CD4-positive, alpha-beta T cell (primary cell): ENCODE measurements at places on chromosomes 11 and 22.

- H3K4me3 ChIP-seq, result no peak overlapping the region
- no peaks in the 10 kb centered on the region for H3K4me1 ChIP-seq
- no peak for DNase-seq
- no peaks in the 10 kb centered on the region for H3K36me3 ChIP-seq
Measured at GRCh38 chr11:110679323-110679975, 32.8 kb downstream of the ARHGAP20 start.

DNA sequence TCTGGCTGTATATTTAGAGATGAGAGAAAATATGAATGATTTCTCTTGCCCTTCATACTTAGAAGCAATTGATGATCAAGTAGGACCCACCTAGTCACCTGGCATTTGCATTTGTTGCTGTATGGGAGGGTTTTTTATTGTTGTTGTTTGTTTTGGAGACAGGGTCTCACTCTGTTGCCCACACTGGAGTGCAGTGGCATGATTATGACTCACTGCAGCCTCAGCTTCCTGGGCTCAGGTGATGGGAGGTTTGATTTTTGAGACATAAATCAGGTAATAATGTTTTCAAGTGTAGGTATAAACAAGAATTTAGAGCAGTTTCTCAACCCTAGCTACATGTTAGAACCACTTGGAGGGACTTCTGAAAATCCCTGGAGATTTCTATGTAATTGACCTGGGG, 63.0 kb downstream of the TNRC6B start:
- H3K4me1 ChIP-seq, result peaks cover 87% of the 10 kb centered on the region
- H3K36me3 ChIP-seq, result peaks cover 4% of the 10 kb centered on the region
- peak; percentile 29 for DNase-seq
- no peaks in the 10 kb centered on the region for H3K27me3 ChIP-seq
- peak overlapping the region; percentile 44 for H3K27ac ChIP-seq
- H3K4me3 ChIP-seq, result no peak overlapping the region

GRCh38 chr11:24324211-24324610, 172.6 kb upstream of the LUZP2 start:
- no peaks in the 10 kb centered on the region for H3K36me3 ChIP-seq
- no peaks in the 10 kb centered on the region for H3K4me1 ChIP-seq
- H3K27me3 ChIP-seq, result no peaks in the 10 kb centered on the region
- no peak overlapping the region for H3K4me3 ChIP-seq
- no peak overlapping the region for H3K27ac ChIP-seq
- no peak for DNase-seq

DNA sequence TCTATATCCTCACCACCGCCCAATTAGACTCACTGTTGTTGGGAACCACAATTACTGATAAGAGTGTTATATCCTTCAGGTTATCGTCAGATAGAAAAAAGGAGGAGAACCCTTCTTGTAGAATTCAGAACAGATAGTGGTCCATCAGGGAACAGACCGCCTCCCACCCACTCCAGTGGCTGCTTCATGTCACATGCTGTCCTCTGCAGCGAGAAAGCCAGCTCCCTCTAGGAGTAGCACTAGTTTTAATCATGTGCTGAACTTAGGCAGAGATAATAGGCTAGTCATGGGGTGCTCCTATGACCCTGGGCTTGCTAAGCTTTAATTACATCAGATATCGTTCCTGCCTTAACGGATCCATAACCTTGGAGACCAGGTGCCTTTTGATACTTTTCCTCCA, 51.5 kb upstream of the RAB1B start:
- H3K4me3 ChIP-seq, result no peak overlapping the region
- peaks cover 3% of the 10 kb centered on the region for H3K4me1 ChIP-seq
- no peak for DNase-seq
- no peaks in the 10 kb centered on the region for H3K27me3 ChIP-seq

DNA sequence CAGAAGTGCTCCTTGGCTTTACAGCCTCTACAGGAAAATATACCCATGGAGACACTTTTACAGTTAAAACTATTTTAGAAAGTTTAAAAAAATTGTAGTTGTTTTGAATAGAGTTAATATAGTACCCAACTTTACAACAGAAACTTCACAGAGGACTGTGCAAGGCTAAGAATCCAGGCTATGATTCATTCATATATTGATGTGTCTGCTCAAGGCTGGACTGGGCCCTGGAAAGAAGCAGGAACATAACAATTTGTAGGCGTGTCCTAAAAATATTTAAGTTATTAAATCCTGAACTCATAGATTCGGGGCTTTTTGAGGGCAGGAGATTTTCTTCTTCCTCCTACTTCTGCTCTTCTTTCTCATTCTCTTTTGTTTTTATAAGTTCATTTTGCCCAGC, 291.5 kb upstream of the CCDC179 start:
- no peak overlapping the region for H3K4me3 ChIP-seq
- no peaks in the 10 kb centered on the region for H3K27me3 ChIP-seq
- no peak overlapping the region for H3K27ac ChIP-seq
- H3K4me1 ChIP-seq, result no peaks in the 10 kb centered on the region
- no peaks in the 10 kb centered on the region for H3K36me3 ChIP-seq
- no peak for DNase-seq

GRCh38 chr22:20563466-20563906, 56.1 kb downstream of the MED15 start:
- peak overlapping the region; percentile 19 for H3K27ac ChIP-seq
- H3K4me3 ChIP-seq, result no peak overlapping the region
- H3K4me1 ChIP-seq, result peaks cover 64% of the 10 kb centered on the region
- DNase-seq, result no peak
- H3K27me3 ChIP-seq, result no peaks in the 10 kb centered on the region

- H3K27me3 ChIP-seq, result no peaks in the 10 kb centered on the region
- no peaks in the 10 kb centered on the region for H3K4me1 ChIP-seq
- no peak overlapping the region for H3K27ac ChIP-seq
- H3K36me3 ChIP-seq, result peaks cover 17% of the 10 kb centered on the region
- no peak for DNase-seq
- no peak overlapping the region for H3K4me3 ChIP-seq
Measured at GRCh38 chr11:34890812-34891211, 25.4 kb downstream of the APIP start.

GRCh38 chr11:12765428-12765827, 91.2 kb downstream of the TEAD1 start:
- no peak for DNase-seq
- peaks cover 4% of the 10 kb centered on the region for H3K27me3 ChIP-seq
- H3K36me3 ChIP-seq, result no peaks in the 10 kb centered on the region
- no peak overlapping the region for H3K4me3 ChIP-seq
- no peaks in the 10 kb centered on the region for H3K4me1 ChIP-seq

GRCh38 chr11:71330349-71330748, 78.0 kb upstream of the SHANK2 start:
- no peak overlapping the region for H3K27ac ChIP-seq
- DNase-seq, result no peak
- no peaks in the 10 kb centered on the region for H3K27me3 ChIP-seq
- H3K4me3 ChIP-seq, result no peak overlapping the region

DNA sequence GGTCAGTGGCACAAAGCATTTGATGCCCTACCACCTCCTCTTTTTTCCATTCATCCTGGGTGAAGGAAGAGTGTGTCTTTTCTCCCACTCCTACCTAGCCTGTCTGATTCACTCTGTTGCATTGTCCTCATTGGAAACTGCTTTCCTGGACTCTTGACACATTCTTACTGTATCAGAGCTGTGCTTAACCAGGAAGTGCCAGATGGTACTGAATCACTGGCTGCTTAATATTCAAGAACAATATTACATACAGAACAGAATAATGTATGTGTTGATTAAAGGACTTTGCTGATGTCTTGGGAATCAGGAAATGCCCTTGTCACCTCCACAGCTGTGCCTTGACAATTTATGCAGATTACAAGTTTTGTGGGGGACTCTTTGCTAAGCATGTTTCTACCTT, 44.4 kb downstream of the SVIP start:
- H3K4me3 ChIP-seq, result no peak overlapping the region
- H3K4me1 ChIP-seq, result peaks cover 4% of the 10 kb centered on the region
- no peak overlapping the region for H3K27ac ChIP-seq
- no peaks in the 10 kb centered on the region for H3K36me3 ChIP-seq

DNA sequence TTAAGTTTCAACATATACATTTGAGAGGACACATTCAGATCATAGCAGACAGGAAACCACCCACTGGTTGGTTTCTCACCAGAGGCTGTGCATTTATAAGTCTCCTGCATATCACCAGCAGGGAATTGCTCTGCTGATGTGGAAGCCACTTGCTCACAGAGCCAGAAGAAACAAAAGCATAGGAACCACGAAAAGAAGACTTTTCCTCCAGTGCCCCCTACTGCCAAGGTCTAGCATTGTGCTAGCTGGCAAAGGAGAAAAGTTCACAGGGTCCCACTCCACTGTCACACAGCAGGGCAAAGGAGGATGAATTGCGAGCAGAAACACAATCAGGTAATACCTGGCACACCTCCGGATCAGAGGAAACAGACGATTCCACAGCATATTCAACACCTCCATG, 28.9 kb upstream of the ISX start:
- H3K4me3 ChIP-seq, result no peak overlapping the region
- no peaks in the 10 kb centered on the region for H3K4me1 ChIP-seq
- H3K36me3 ChIP-seq, result no peaks in the 10 kb centered on the region
- no peak overlapping the region for H3K27ac ChIP-seq
- no peak for DNase-seq
- H3K27me3 ChIP-seq, result no peaks in the 10 kb centered on the region

- no peaks in the 10 kb centered on the region for H3K36me3 ChIP-seq
- H3K4me3 ChIP-seq, result no peak overlapping the region
- DNase-seq, result no peak
- no peaks in the 10 kb centered on the region for H3K4me1 ChIP-seq
- H3K27ac ChIP-seq, result no peak overlapping the region
- H3K27me3 ChIP-seq, result no peaks in the 10 kb centered on the region
Measured at GRCh38 chr11:6864438-6864837, 1.6 kb downstream of the OR10A2 start.

GRCh38 chr11:2525941-2526807, 81.4 kb downstream of the KCNQ1 start:
- H3K4me3 ChIP-seq, result peak overlapping the region; percentile 19
- DNase-seq, result no peak
- H3K36me3 ChIP-seq, result peaks cover 4% of the 10 kb centered on the region
- no peaks in the 10 kb centered on the region for H3K27me3 ChIP-seq
- H3K4me1 ChIP-seq, result peaks cover 30% of the 10 kb centered on the region

DNA sequence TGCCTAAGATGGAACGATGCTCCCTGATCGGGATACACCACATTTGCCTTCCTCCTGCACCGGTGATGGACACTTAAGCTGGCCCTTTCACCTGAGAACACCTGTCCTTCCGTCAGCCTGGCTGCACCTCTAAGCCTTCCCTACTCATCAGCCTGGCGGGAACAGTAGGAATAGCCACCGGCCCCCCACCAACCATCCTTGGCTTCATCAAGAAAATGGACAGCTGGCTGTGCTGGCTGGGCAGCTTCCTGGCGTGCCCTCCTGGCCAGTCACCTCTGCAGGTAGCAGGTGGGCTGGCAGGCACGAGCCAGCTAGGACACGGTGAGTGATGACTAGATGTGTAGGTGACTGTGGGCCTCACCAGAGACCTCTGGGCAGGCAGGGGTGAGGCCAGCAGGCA, 142.8 kb downstream of the CTTN start:
- H3K36me3 ChIP-seq, result no peaks in the 10 kb centered on the region
- H3K4me1 ChIP-seq, result no peaks in the 10 kb centered on the region
- no peak for DNase-seq
- no peak overlapping the region for H3K4me3 ChIP-seq
- H3K27ac ChIP-seq, result no peak overlapping the region
- no peaks in the 10 kb centered on the region for H3K27me3 ChIP-seq

- no peaks in the 10 kb centered on the region for H3K27me3 ChIP-seq
- H3K27ac ChIP-seq, result no peak overlapping the region
- no peak overlapping the region for H3K4me3 ChIP-seq
- peaks cover 9% of the 10 kb centered on the region for H3K36me3 ChIP-seq
- no peak for DNase-seq
Measured at GRCh38 chr22:42077486-42078125, 1.9 kb upstream of the SMDT1 start.

- no peaks in the 10 kb centered on the region for H3K36me3 ChIP-seq
- H3K27me3 ChIP-seq, result peaks cover 2% of the 10 kb centered on the region
- H3K4me1 ChIP-seq, result no peaks in the 10 kb centered on the region
- H3K27ac ChIP-seq, result no peak overlapping the region
- no peak overlapping the region for H3K4me3 ChIP-seq
- DNase-seq, result no peak
Measured at GRCh38 chr11:17609291-17610084, 62.4 kb downstream of the OTOG start.

GRCh38 chr11:32153747-32154146, 62.9 kb downstream of the RCN1 start:
- no peak overlapping the region for H3K27ac ChIP-seq
- H3K36me3 ChIP-seq, result no peaks in the 10 kb centered on the region

DNA sequence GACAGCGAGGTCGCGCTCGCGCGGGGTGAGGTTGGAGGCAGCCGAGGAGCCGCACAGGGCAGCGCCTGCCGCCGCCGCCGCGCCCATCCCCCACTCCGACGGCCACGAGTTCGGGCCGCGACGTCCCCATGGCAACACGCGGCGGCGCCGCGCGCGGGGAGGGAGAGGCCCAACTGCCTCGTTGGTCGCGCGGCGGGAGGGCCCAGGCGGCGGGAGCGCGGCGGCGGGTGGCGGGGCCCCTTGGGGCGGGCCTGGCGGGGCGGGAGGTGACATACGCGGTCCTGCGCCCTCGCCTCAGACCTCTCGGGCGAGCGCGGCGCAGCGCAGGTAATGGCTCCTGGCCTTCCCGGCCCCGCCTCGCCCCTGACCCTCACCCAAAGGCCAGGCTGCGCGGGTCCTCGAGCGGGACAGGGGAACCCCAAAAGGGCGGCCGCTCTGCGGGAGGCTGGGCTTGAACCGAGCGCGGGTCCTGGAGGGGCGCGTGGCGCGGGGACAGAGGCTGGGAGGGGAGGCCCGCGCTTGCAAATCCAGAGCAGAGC, at the start of gene DEUP1:
Gene DEUP1 (plus strand): TSS at position 297 of the 539 bp plus-strand sequence. CDS start 1,518 bp downstream, outside the sequence.
- no peak within 1 kb of the TSS for H3K4me3 ChIP-seq
- no peak within 1 kb of the TSS for H3K27ac ChIP-seq
- DNase-seq, result no peak

- H3K27ac ChIP-seq, result no peak overlapping the region
- H3K4me1 ChIP-seq, result no peaks in the 10 kb centered on the region
- peaks cover 2% of the 10 kb centered on the region for H3K27me3 ChIP-seq
- H3K36me3 ChIP-seq, result no peaks in the 10 kb centered on the region
Measured at GRCh38 chr11:70806461-70807194, 408.3 kb downstream of the CTTN start.

DNA sequence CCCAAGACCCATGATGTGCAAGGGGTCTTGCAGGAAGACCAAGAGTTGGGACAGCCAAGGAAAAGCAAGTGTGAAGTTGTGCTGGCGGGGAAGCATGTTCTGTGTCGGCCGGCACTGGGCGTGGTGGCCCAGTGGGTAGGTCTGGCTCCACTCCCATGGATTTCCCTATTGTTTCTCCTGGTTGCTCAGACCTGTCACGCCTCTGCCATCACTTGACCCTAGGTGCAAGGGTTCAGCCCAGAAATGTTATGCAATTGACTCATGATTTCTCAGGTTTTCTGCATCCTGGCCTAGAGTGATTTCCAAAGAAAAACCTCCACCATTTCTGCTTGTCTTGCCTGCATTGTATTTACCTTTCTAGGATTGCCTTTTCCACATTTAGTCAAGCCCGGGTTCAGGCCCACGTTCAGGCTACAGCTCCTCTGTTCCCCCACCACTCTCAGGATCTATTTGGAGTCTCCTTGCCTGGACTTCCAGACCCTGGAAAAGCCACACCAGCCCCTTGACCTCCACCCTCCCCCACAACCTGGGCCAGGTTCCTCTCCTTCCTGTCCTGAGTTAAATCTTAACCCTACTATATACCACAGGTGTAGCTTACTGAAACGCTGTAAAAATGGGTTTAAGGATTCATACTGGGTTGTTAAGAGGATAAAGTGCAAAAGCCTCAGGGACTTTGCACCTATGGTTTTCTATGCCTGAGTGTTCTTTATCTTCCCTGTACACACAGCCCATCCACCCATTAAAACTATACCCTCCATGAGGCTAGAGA, 17.5 kb upstream of the FOLR1 start:
- DNase-seq, result no peak
- H3K36me3 ChIP-seq, result no peaks in the 10 kb centered on the region
- H3K27me3 ChIP-seq, result no peaks in the 10 kb centered on the region
- H3K4me1 ChIP-seq, result no peaks in the 10 kb centered on the region
- H3K4me3 ChIP-seq, result no peak overlapping the region
